COR-L47 (cell line): ENCODE measurements at places on chromosomes 11 and 22.

DNA sequence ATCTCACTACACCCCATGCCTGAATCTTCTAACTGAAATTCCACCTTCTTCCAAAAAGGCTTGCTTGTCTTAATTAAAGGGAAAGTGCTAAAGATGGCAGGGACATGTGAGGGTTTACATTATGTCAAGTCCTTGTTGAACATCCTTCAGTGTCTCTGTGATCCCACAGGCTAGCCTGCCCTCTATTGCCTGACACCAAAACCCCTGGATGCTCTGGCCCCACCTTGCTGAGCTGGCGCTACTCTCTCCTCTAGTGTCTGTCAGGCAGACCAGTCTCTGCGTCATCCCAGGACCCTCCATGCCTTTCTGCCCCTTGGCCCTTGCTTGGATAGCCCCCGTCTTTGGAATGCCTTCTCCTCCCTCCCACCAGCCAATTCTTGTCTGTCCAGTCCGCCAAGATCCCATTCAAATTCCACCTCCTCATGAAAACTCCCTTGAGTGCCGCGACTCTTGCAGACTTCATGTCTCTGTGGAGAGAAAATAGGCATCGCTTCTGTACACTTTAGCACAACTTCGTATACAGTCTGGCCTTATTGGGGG, 69.3 kb downstream of the PKNOX2 start:
- DNase-seq: no peak

GRCh38 chr22:19716041-19716828, 1.9 kb downstream of the SEPTIN5 start:
- no peak for DNase-seq

DNA sequence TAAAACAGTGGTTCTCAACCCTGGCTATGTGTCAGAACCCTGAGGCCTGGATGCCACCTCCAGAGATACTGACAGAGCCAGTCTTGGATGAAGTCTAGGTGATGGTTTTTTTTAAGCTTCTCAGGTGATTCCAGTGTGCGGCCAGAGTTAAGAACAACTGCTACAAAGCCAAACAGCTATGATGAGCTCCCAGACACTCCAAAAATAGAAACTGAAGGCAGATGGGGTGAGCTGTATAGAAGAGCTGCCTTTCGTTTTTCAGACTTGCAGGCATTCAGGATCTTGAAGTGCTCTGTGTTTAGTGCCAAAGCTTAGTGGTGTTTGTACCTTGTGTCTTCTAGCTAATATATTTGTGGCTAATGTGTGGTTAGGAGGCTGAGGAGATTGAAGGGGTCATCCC, 14.2 kb downstream of the SCUBE2 start:
- DNase-seq: no peak

DNA sequence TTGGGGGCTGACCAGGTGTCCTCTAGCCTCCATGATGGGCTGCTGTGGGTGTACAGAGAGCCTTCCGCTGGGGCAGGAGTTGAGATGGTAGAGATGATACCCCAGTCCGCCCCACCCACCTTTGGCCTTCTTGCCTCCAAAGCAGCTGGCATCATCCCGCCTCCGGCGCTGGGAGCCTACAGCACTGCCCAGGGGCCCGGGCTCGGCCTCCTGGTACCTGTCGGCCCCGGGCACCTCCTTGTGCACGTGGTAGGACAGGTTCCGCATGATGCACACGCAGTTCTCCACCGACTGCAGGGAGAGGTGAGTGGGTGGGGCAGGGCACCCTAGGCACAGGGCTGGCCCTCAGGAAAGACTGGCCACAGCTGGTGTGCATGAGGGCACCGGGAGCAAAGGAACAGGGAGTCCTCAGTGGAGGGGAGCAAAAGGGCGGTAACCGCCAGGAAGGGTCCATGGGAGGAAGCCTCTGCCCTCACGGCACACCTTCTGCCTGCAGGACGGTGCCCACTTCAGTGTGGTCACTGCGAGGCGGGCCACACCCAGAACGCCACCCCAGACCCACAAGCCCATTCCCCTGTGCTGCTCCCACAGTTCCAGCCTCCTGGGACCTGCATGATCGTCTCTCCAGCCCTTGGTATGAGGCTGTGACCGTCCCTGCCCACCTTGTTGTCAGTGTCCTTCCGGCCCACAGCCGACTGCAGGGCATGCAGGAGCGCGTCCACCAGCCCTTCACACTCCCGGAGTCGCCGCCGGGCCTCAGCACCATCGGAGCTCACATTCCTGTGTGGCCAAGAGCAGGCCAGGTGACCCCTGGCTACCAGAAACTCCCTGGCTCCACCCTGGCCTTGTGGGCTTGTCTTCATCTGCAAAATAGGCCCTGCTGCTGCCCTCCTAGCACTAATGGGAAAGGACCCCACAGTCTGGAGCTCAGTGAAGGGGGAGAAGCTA, 36.0 kb upstream of the TXNRD2 start:
- DNase-seq: no peak

GRCh38 chr11:40434926-40435325, 1024.5 kb downstream of the LRRC4C start:
- DNase-seq: no peak

- no peak for DNase-seq
These were observed 1589.4 kb upstream of the TENM4 start for GRCh38 chr11:81030186-81030585.

DNA sequence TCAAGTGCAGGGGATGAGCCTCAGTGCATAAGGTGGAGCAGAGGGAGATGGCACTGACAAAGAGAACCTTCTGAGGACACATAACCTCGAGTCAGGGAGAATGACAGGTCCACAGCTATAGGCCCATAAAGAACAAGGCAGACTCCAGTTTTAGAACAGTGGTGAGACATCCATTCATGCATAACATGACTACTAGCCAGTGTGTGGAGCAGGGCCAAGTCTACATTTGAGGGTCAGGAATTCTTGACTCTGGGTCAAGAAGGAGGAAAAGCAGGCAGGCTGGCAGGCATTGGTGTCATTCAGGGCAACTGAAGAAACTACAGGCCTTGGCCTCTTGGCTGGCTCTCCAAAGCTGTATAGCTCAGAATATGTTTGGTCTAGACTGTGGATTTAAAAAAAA, 54.9 kb downstream of the MTNR1B start:
- no peak for DNase-seq

DNA sequence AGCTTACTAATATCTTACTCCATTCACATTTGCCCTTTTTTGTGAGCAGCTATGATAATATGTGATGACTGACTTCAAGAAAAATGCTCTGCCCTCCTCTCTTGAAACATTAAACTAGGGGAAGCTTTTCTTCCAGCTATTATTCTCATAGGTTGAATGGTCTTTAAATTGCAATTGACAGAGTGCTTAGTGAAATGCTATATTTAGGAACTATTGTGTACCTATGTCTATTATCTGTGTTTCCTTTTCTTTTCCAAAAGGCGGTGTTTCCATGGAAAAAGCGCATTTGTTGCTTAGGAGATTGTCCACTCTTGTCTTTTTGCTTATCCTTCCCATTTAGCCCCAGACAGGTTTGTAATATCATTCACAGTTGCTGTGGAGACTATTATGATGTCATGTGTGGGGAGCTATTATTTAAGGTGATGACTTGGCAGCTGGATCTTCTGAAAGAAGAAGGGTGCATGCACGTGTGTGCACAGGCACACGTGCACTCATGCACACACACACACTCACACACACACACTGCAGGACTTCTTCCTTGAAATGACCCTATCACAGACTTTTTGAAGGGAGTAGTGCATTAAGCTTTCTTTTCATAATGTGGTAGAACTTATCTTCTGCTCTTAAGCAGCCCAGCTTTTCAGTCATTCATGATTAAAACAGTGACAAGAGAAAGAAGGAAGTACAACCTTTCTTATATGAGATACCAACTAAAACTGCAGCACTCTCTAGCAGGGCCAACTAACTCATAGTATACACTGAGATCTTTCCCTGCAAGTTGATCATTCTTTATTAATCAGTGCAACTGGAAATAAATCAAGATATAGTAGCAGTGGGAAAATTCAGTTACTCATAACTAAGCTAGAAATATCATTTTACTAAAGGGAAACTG, 340.8 kb upstream of the MTNR1B start:
- peak; percentile 79 for DNase-seq

- no peak for DNase-seq
These were observed 21.2 kb downstream of the KMT5B start for GRCh38 chr11:68191661-68192579.

GRCh38 chr11:61913699-61914395, 3.5 kb downstream of the RAB3IL1 start:
- DNase-seq: no peak

GRCh38 chr11:77418971-77419597, 54.8 kb downstream of the PAK1 start:
- no peak for DNase-seq

GRCh38 chr22:32707971-32708370, 93.5 kb upstream of the TIMP3 start:
- no peak for DNase-seq

GRCh38 chr11:109838026-109838425, 255.2 kb upstream of the ZC3H12C start:
- no peak for DNase-seq
